ENCODE measurements at places on chromosomes 5 and 9. TPM values are rescaled to one million over a fixed set of nuclear protein-coding genes. Genes with fewer than 3 reads are reported as not detected.
A peak's percentile ranks its signal among the peaks of the same experiment; 100 is the strongest.

- no peak for DNase-seq
- H3K4me1 ChIP-seq: no peaks in the 10 kb centered on the region
- H3K4me3 ChIP-seq: no peak overlapping the region
- H3K36me3 ChIP-seq: no peaks in the 10 kb centered on the region
- no peak overlapping the region for H3K27ac ChIP-seq
Observed at GRCh38 chr9:137167747-137168572, 1.9 kb downstream of the LRRC26 start.

- H3K4me3 ChIP-seq: no peak overlapping the region
- no peak overlapping the region for H3K27ac ChIP-seq
- no peaks in the 10 kb centered on the region for H3K4me1 ChIP-seq
- H3K27me3 ChIP-seq: no peaks in the 10 kb centered on the region
- H3K36me3 ChIP-seq: no peaks in the 10 kb centered on the region
- DNase-seq: no peak
Observed at GRCh38 chr5:95895251-95895650, 66.4 kb downstream of the ELL2 start.

- H3K36me3 ChIP-seq: no peaks in the 10 kb centered on the region
- H3K27me3 ChIP-seq: no peaks in the 10 kb centered on the region
- no peak overlapping the region for H3K27ac ChIP-seq
- H3K4me3 ChIP-seq: no peak overlapping the region
Observed at GRCh38 chr9:8332331-8332650, 532.7 kb upstream of the DMAC1 start.

DNA sequence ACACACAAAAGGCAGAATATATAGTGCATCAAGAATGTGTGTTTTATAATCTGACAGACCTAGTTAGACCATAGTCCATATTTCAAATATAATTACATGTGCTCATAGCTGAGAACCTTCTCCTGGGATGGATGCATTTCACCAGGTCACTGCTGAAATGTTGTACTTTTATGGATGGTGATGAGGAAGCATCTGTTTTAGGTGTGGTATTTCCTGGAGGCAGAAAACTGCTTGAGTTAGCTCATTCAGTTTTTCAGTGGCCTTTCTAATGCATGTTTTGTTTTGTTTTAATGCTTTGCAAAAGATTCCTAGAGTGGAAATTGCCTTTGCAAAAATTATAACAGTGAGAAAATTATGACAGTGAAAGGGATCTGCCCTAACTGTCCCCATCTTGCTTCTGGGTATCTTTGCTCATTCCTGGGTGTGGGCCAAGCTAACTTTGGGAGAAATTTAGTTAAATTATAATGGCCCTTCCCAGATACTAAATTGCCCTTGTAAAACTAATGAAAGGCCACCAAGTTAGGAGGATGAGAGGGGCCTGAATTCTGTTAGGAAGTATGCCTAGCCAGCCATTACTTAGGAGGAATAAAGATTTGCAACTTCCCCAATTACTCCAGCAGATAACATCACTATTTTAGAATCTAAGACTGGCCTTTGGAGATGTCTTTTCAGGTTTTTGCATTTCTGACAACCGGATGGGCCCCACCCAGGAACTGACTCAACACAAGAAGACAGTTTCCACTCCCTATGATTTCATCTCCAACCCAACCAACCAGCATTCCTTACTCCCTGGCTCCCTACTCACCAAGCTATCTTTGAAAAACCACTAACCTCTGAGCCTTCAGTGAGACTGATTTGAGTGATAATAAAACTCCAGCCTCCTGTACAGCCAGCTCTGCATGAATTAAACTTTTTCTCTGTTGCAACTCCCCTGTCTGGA is 7.0 kb upstream of the IL12B start:
- H3K27me3 ChIP-seq: no peaks in the 10 kb centered on the region
- no peak for DNase-seq
- H3K27ac ChIP-seq: no peak overlapping the region
- H3K4me3 ChIP-seq: peak overlapping the region; percentile 18
- no peaks in the 10 kb centered on the region for H3K36me3 ChIP-seq

DNA sequence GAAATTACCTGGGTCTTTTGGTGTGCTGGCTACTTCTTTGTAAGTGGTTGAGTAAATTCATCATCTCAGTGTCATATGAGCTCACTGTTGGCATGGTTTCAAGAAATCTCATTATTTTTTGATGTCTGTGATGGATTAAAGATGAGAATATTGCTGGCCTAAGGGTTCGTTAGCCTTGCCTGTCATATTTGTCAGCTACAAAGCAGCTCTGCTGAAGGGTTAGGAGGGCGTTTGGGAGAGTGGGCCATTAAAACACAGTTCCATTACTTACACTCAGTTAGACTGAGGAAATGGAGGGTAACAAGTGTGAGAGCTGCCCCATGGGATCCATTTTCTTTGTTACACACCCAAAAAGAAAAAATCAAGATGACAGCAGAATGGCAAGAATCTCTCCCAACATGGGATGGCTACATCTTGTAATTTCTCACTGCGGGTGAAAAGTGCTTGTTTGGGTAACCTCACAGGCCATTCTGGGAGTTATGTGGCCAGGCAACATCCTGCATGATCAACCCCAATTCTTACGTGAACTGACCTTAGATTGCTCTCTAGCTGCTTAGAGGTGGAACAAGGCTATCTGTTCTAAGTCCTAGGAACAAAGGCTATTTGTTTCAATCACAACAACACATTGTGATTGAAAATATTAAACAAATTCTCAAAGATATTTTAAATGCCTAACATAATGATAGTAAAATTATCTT is 609.5 kb upstream of the RGMB start:
- no peak for DNase-seq
- no peaks in the 10 kb centered on the region for H3K4me1 ChIP-seq
- no peak overlapping the region for H3K4me3 ChIP-seq
- no peaks in the 10 kb centered on the region for H3K27me3 ChIP-seq

GRCh38 chr9:99027443-99027842 is 77.5 kb upstream of the TGFBR1 start:
- no peak overlapping the region for H3K4me3 ChIP-seq
- peaks cover 20% of the 10 kb centered on the region for H3K4me1 ChIP-seq
- no peak overlapping the region for H3K27ac ChIP-seq
- no peaks in the 10 kb centered on the region for H3K36me3 ChIP-seq
- H3K27me3 ChIP-seq: no peaks in the 10 kb centered on the region

DNA sequence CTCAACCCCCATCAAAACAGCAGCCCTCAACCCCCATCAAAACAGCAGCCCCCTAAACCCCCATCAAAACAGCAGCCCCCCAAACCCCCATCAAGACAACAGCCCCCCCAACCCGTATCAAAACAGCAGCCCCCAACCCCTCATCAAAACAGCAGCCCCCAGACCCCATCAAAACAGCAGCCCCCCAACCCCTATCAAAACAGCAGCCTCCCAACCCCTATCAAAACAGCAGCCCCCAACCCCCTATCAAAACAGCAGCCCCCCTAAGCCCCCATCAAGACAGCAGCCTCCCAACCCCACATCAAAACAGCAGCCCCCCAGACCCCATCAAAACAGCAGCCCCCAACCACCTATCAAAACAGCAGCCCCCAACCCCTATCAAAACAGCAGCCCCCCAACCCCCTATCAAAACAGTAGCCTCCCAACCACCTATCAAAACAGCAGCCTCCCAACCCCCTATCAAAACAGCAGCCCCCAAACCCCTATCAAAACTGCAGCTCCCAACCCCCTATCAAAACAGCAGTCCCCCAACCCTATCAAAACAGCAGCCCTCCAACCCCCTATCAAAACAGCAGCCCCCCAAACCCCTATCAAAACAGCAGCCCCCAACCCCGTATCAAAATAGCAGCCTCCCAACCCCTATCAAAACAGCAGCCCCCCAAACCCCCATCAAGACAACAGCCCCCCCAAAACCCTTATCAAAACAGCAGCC is 1.2 kb downstream of the TPPP start:
- no peaks in the 10 kb centered on the region for H3K36me3 ChIP-seq
- H3K4me3 ChIP-seq: no peak overlapping the region
- no peak for DNase-seq
- no peaks in the 10 kb centered on the region for H3K27me3 ChIP-seq

- H3K36me3 ChIP-seq: no peaks in the 10 kb centered on the region
- peaks cover 10% of the 10 kb centered on the region for H3K4me1 ChIP-seq
- DNase-seq: no peak
- no peak overlapping the region for H3K4me3 ChIP-seq
- H3K27ac ChIP-seq: no peak overlapping the region
Observed at GRCh38 chr5:75463726-75464125, 47.7 kb downstream of the CERT1 start.

GRCh38 chr9:106862110-106862820 is 701 bp upstream of the ZNF462 start:
- DNase-seq: no peak
- H3K4me3 ChIP-seq: no peak overlapping the region
- H3K36me3 ChIP-seq: no peaks in the 10 kb centered on the region
- no peak overlapping the region for H3K27ac ChIP-seq
- peaks cover 5% of the 10 kb centered on the region for H3K4me1 ChIP-seq
- no peaks in the 10 kb centered on the region for H3K27me3 ChIP-seq

- no peak for DNase-seq
- H3K27me3 ChIP-seq: no peaks in the 10 kb centered on the region
Observed at GRCh38 chr5:140356853-140357725, 2.9 kb upstream of the SLC4A9 start.

DNA sequence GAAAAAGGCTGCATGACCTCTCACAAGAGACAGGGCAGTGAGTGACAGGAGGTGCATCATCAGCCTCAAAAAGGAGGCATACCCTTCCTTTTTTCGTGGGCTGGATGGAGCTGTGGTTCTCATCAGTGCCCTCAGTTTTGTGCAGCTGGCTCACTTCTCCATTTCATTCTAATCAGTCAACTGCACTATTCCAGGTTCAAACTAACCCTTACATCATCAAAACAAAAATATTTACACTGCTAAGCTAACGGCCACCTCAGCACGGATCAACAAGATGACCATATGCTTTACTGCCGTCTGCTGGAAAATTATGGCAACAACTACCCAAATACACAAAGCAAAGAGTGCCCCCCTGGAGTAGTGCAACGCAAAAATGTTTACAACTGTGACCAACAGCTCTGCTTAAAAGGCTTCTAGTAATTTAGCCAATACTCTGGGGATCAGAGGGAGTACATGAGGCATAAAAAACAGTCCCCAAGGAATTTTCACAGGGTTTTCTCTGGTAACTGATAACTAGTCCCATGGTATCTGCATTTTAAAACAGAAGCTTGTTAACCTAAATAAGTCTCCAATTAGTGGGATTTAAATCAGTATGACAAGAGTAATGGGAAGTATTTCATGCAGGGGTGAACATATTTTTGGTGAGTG is 10.8 kb downstream of the KCNV2 start:
- H3K27ac ChIP-seq: no peak overlapping the region
- no peak overlapping the region for H3K4me3 ChIP-seq
- no peaks in the 10 kb centered on the region for H3K27me3 ChIP-seq
- DNase-seq: peak; percentile 4
- no peaks in the 10 kb centered on the region for H3K4me1 ChIP-seq

- peaks cover 12% of the 10 kb centered on the region for H3K4me1 ChIP-seq
- H3K27me3 ChIP-seq: no peaks in the 10 kb centered on the region
- peak; percentile 32 for DNase-seq
- H3K4me3 ChIP-seq: peak within 1 kb of the TSS; percentile 32
- no peak within 1 kb of the TSS for H3K27ac ChIP-seq
- no peaks in the 10 kb centered on the region for H3K36me3 ChIP-seq
Observed at GRCh38 chr9:136327304-136327974, at the start of gene GPSM1. TSS of gene GPSM1 (plus strand) at chr9:136327539. CDS start at chr9:136327696, 157 bp downstream.

DNA sequence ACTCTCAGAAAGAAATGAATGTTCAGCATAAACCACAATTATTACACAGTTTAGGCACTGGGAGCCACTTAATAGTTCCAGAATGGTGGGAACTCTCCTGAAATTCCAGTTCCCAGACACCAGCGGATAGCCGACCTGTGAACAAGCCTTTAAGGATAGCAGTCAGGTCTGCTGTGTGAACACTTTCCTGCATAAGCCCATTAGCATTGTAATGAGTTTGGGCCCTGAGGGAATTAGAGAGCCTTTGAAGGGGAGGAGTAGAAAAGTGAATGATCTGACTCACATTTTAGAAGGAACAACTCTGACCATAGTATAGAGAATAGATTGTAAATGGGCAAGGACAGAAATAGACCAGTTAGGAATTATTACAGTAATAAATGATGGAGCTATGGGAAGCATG is 189.1 kb downstream of the ADGRV1 start:
- H3K27ac ChIP-seq: no peak overlapping the region
- no peaks in the 10 kb centered on the region for H3K36me3 ChIP-seq
- H3K4me3 ChIP-seq: no peak overlapping the region
- no peaks in the 10 kb centered on the region for H3K4me1 ChIP-seq
- no peak for DNase-seq

DNA sequence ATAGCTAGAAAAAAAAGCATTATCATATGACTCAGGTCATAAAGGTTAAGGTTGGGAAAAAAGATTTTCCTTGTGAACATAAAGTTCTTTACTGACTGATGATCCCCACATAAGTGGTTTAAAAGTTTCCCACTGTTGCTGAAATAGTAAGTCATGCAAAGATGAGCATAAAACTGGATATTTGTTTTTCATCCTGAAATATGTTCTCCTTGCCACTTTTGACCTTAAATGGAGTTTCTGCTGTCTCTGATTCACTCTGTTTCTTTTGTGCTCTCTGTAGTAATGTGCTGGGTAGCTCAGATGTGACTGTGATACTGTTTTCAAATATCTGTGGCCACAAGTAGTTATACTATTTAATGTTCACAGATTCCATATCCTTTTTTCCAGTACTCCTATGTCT is 162.5 kb upstream of the GAS1 start:
- no peak for DNase-seq
- no peaks in the 10 kb centered on the region for H3K4me1 ChIP-seq
- no peak overlapping the region for H3K27ac ChIP-seq
- no peaks in the 10 kb centered on the region for H3K36me3 ChIP-seq
- no peaks in the 10 kb centered on the region for H3K27me3 ChIP-seq

GRCh38 chr5:31682851-31683250 is 43.9 kb downstream of the PDZD2 start:
- H3K4me3 ChIP-seq: no peak overlapping the region
- no peaks in the 10 kb centered on the region for H3K4me1 ChIP-seq
- no peaks in the 10 kb centered on the region for H3K36me3 ChIP-seq
- no peak for DNase-seq

DNA sequence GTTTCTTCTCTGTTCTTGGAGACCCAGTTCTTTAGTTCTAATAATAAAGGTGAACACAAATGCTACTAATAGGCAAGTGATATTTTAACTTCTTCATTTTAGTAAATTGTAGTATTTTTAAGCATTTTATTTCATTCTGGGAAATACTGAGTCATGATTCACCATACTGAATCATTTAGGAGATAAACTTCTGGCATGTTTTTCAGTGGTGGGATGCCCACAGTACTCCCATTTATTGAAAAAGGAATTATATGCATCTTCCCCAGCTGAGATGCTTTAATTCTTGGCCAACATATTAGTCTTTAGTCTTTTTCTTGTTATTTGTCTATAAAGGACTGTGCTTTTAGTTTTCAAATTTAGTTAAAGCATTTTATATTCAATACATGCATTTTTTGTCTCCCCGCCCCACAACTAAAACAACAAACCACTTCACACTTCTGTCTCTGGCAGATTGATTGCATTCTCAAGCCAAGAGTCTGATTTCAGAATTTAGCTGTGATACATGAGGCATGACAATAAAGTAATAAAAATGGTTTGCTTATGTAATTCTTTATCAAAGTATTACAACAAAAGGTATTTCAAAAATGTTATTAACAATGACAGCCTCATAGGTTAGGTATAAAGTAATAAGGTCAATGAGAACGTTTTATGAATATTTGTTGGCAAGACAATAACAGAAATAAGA is 125.2 kb upstream of the CDH18 start:
- H3K27ac ChIP-seq: no peak overlapping the region
- no peaks in the 10 kb centered on the region for H3K36me3 ChIP-seq
- H3K4me3 ChIP-seq: no peak overlapping the region
- H3K27me3 ChIP-seq: no peaks in the 10 kb centered on the region
- no peak for DNase-seq

CDC20B gene
- not detected for total RNA-seq

FGF18 gene
- total RNA-seq: 0.22 TPM

SPATA31A3 gene
- total RNA-seq: not detected

SPINK6 gene
- total RNA-seq: not detected

Data from CD8-positive, alpha-beta memory T cell (primary cell).